NCI-H1436 treated with DMSO at 0.1 percent for 48 hours (cell line): ENCODE measurements at places on chromosomes 3 and 15.

GRCh38 chr3:197420566-197420965 lies 122.2 kb upstream of the DLG1 start:
- no peak for DNase-seq

- no peak for DNase-seq
Measured at GRCh38 chr3:53773611-53774368, 72.4 kb downstream of the CHDH start.

GRCh38 chr3:72288955-72289691 lies 504.2 kb upstream of the PROK2 start:
- DNase-seq: no peak

DNA sequence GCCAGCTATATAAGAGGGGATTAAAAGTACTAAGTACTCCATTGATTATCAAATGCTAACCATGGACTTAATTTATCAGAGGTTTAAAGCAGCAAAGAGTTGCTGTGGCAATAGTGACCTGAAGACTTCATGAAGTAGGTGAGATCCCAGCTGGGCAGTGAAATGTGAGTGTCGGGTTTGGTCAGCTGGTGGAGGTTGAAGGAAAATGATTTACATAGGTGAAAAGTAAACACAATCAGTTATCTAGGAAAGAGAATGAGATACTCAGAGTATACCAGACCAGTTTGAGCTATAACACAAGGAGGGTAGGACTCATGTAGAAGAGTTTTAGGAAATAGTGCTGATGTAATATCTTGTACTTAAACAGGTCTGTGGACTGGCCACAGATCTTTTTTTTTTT lies 16.5 kb upstream of the FBXO22 start:
- DNase-seq: no peak

- DNase-seq: peak; percentile 53
Measured at GRCh38 chr3:197186887-197187588, 111.4 kb downstream of the DLG1 start.

DNA sequence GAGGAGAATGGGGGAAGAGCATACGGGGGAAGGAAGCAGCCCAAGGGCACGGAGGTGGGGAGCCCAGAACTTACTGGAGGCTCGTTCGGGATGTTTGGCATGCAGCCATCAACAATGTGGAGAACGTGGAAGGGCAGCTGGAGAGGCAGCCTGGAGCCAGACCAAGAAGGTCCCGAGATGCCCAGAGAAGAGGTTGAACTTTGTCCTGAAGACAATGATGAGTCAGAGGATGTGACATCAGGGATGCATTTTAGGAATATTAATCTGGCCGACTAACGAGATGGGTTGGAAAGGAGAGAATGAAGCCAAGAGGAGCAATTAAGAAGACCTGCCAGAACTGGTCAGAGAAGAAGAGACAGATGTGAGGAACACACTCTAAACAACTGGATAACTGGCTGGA lies 98.2 kb downstream of the SRGAP3 start:
- no peak for DNase-seq

DNA sequence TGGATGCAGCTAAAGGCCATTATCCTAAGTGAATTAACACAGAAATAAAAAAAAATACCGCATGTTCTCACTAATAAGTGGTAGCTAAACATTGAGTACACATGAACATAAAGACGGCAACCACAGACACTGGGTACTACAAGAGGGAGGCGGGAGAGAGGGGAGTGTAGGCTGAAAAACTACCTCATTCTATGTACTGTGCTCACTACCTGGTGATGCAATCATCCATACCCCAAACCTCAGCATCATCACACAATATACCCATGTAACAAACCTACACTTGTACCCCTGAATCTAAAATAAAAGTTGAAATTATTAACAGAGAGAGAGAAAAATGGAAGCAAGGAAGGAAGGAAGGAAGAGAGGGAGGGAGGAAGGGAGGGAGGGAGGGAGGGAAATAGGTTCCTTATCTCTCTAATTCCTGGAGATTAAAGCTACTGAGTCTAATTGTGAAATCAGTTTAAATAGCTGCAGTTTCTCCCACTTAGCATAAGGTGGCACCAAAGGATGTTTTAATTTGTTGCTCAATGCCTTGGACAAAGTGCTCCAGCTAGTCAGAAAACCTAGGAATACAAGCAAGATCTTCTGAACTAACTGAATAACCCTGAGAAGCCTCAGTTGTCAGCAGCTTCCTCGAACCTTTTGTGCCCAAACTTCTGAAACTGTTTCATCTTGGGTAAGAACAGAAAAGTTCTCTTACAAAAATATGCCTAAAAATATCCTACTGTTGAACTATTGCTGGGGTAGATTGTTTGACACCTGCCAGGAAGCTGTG lies 79.4 kb upstream of the ATP11B start:
- peak; percentile 49 for DNase-seq

DNA sequence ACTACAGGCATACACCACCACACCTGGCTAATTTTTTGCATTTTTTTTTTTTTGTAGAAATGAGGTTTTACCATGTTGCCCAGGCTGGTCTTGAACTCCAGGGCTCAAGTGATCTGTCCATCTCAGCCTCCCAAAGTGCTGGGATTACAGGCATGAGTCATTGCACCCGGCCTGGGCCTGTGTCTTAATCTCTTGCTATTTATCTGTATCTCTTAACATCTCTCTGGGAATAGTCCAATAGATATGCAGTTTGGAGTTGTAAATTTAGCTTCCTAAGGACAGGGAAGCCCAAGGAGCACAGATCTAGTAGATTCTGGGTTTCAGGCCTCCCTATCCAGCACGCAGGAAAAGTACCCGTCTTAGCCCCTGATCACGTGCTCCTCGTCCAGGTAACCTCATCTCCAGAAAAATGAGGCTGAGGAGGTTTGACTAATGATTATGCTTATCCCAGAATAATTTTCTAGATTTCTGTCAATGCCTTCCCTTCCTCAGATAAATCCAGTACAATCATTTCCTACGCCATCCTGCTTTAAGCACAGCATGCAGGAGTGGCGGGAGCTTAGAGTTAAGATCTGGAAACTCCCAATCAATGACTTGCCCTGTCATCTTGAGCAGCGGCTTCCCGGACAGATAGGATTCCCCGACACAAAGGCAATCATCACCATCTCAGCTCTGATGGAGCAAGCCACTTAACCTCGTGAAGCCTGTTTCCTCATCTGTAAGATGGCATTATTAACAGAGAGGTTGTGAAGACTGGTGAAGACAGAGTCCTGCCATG lies 12.3 kb upstream of the CTDSPL start:
- DNase-seq: no peak

GRCh38 chr15:29890336-29891095 lies 68.2 kb upstream of the TJP1 start:
- no peak for DNase-seq
